ENCODE measurements at places on chromosomes 13 and 19.
A peak's percentile ranks its signal among the peaks of the same experiment; 100 is the strongest.

GRCh38 chr19:58394821-58395219 lies 636 bp upstream of the RNF225 start:
- DNase-seq: no peak

- no peak for DNase-seq
Measured at GRCh38 chr13:108859197-108860012, 230.0 kb downstream of the MYO16 start.

DNA sequence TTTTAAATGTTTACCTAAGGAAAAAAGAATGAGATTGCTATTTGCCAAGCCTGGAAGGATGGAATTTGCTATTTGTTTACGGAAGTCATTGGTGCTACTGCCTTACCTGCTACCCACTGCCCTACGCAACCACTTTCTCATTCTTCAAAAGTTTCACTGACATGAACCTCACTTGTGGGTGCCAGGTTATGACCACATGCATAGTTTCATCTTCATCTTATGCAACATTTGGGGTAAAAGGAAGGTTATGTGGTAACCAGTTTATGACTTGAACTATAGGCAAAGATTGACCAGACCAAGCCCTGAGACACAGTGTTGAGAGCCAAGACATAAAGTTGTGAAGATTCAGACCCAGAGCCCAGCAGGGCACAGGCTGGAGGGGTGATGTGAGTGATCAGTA lies 142.5 kb downstream of the LACC1 start:
- no peak for DNase-seq

GRCh38 chr13:90867336-90867683 lies 480.2 kb upstream of the MIR17HG start:
- peak; percentile 46 for DNase-seq

DNA sequence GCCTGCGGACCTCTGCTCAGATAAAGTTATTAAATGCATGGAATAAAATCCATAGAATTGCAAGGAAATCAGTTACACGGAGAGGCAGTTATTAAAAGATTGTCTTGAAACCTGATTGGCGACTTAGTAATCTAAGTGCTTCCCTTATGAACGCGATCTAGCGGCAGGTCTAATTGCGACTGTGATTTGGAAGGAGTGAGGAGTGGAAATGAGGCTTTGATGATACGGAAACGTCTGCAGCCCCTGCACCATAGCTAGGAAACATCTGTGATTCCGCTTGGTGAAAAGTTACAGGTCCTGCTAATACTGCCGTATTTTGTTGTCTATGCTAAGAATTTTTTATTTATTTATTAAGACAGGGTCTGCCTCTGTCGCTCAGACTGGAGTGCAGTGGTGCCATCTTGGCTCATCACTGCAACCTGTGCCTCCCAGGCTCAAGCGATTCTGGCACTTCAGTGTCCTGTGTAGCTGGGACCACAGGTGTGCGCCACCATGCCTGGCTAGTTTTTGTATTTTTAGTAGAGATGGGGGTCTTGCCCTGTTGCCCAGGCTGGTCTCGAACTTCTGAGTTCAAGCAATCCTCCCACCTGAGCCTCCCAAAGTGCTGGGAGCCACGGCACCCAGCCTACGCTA lies 887 bp downstream of the NDUFS7 start:
- DNase-seq: no peak

- DNase-seq: peak; percentile 58
Measured at GRCh38 chr19:33273881-33274662, 28.3 kb downstream of the CEBPA start.

GRCh38 chr13:110012102-110012739 lies 225.8 kb upstream of the IRS2 start:
- DNase-seq: no peak

- no peak for DNase-seq
Measured at GRCh38 chr19:54674021-54674617, 11.3 kb downstream of the LILRB4 start.

DNA sequence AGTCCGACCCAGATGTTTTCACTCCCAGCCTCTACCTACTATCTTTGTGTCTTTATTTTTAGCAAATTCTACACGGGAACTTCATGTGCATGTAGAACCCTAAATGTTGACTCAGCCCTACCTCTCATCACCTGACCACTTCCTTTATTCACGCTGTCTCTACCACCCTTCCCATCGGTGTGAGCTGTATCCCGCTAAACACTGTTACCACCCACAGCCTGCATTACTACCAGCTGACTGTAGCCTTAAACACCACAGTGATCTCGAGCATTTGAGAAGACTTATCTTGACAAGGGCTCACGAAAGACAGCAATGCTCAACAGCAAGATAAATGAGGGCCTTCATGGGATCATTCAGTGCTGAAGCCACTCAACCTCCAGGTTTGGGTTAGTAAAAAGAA lies 15.1 kb downstream of the NCR1 start:
- DNase-seq: no peak

GRCh38 chr19:35848486-35848885 lies 3.8 kb downstream of the NPHS1 start:
- no peak for DNase-seq

GRCh38 chr19:13012690-13013608 lies 17.7 kb downstream of the NFIX start:
- peak; percentile 93 for DNase-seq

DNA sequence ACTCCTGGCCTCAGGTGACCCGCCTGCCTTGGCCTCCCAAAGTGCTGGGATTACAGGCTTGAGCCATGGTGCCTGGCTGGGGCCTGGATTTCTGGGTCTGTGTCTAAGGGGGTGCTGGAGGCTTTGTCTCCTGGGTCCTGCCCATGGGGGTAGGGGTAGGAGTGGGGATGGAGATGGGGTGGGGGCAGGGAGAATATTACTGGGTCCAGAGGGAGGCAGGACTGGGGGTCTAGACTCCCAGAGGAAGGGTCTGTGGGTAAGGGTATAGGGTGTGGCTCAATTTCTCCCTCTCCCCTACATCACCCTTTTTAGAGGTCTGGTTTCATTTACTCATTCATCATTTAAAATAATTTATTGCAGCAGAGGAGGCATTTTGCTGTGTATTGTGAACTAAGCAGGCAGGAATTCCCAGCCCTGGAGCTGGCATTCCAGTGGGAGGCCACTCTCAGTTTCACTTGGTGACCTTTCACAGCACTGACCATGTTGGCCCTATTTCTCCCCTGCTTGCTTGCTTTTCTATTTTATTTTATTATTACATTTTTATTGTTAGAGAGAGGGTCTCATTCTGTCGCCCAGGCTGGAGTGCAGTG lies 810 bp upstream of the NFKBID start:
- no peak for DNase-seq

DNA sequence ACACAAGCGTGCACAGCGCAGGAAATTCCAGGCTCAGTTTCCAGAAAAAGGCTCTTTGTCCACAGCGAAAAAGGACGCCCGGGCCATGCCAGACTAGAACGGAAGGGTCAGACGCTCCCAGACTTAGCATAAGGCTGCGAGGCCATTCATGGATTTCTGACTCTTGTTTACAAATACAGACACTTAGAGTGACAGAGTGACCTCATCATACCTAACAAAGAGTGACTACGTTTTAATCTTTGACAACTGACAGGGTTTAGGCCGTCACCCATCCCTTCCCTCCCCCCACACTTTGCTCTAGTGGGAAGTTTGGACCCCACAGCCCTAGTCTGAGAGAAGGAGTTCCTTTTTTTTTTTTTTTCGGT lies 418 bp upstream of the ZNF709 start:
- DNase-seq: no peak

GRCh38 chr13:33583398-33583797 lies 234.6 kb upstream of the RFC3 start:
- DNase-seq: no peak

DNA sequence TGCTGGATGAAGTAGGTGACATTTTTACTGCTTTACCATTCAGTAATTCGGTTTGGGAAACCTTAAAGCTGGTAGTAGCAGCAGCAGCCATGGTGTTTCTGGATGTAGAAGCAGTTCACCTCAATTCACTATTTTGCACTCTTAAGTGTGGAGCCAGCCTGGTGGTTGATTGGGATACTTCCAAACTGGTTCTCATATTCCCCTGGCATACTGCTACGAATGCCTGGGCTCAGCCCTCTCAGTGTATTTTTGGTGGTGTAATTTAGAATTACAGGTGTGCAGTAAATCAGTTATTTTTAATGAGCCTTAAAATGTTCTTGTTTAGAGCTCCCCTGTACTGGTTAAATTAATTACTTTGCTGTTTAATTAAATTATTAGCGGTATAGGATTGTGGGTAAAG lies 12.4 kb downstream of the HNRNPM start:
- DNase-seq: no peak

- no peak for DNase-seq
Measured at GRCh38 chr13:55669051-55669450, 1471.7 kb upstream of the PRR20A start.

DNA sequence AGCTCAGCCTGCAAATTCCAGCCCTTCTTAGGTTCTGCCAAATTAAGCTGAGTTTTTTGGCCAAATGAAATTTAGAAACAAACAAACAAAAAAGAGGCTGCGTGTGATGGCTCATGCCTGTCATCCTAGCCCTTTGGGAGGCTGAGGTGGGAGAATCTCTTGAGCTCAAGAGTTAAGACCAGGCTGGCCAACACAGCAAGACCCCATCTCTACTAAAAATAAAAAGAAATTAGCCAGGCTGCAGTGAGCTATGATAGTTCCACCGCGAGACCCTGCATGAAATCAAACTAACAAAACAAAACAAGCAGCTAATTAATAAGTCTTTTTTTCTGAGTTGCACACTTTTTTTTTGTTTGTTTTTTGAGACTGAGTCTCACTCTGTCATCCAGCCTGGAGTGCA lies 17.9 kb downstream of the NCAN start:
- DNase-seq: no peak

DNA sequence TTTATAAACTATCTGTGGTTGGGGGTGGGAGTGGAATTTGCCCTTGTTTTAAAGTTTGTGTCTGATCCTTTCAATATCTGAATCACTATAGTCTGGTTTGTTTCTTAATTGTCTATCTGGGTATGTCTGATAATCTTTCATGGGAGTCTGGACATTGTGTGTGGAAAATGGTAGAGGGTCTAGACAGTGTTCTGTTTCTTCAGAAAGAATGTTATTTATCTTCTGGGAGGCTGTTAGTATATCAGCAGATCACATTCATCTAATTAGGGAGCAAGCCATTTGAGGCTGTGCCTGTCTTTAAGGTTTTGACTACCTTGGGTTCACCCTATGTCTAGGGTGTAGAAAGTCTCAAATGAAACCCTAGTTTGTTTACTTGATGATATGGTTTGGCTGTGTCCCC lies 110.5 kb downstream of the NDFIP2 start:
- no peak for DNase-seq

DNA sequence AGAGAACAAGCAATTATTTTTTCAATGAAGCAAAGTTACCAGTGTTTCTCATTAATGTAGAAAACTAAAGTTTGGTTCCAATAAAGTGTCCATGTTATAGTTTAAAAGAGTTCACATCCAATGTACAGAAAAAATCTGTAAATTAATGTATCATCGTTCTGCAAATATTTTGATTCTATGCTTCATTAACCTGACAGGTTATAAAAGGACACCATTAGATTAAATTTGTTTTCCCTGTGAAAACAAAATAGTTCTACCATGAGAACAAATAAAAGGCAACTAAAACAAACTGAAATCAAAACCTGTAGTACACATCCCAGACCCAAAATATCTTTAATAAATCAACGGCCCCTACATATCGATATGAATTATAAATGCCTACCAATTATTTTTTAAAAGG lies 85.1 kb downstream of the ABCC4 start:
- no peak for DNase-seq

DNA sequence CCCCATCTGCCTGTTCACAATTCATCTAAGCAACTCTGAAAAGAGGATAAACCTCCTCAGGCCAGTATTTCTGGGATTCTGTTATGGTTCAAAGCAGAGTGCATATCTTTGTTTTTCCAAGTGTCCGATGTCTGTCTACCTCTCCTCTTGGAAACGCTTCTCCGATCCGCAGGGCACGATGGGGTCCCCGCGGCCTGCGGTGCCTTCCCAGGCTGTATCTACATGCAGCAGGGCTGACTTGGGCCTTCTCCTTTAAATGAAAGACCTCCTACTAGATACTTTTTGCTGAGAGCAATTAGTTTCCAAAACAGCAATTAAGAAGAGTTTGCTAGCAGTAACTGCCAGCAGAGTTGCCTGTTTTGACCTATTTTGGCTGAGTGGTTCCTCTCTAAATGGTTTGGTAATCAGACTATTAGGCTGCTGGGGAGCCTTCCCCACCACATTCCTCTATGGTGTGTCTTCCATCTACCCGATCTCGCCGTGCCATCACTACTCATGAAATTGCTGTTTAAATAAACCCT lies 23.5 kb downstream of the COL4A2 start:
- no peak for DNase-seq

DNA sequence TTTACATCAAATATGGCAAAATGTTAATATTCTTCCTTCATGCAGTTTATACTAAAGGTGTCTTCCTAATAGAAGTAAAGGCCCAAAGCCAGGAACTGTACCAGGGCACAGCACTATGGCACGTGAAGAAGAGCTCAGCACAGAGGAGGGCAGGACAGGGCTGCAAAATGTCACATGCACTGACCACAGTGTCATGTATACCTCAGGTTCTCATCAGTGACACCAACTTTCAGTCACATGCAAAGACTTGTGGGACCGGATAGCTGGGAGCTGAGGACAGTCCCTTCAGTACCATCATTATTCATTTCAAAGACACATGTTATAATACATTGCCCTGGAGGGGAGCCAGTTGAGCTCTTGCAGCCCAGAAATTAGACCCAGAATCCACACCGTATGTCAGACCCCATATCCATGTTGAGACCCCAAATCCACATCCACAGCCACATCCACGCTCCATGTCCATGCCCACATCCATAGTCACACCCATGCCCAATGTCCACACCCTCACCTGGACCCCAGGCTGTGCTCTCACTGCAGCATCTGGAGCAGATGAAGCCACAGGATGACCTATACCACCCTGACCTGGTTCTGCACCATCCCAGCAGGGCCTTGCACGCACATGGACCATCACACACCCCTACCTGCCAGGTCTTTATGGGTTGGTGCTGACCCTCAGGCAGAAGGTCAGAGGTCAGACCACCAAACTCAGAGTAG lies 111.8 kb downstream of the TUBA3C start:
- no peak for DNase-seq

DNA sequence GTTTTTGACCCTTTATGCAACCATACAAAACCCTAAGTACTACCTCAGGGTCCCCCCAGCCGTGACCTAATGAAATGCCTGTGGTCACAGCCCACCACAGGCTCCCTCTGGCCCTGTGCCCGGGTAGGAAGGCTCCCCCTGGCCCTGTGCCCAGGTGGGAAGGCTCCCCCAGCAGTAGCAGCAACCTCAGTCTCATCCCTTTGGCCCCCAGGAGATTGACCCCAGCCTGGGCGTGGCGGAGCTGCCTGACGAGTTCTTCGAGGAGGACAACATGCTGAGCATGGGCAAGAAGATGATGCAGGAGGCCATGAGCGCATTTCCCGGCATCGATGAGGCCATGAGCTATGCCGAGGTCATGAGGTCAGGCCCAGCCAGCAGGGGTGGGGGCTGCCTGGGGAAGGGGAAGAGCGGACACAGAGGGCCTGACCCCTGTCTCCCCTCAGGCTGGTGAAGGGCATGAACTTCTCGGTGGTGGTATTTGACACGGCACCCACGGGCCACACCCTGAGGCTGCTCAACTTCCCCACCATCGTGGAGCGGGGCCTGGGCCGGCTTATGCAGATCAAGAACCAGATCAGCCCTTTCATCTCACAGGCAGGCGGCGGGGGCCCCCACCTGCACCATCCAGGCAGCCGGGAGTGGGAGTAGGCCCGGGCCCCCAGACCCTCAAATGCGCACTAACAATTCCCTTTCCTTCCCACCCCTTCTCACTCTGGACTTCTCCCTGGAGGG lies 6.3 kb upstream of the BEST2 start:
- DNase-seq: no peak

Data from psoas muscle (tissue), 8 donors.